ENCODE measurements at places on chromosomes 7 and 10.
A peak's percentile ranks its signal among the peaks of the same experiment; 100 is the strongest.

- no peak for DNase-seq
Measured at GRCh38 chr7:33760834-33761233, 144.5 kb upstream of the BMPER start.

DNA sequence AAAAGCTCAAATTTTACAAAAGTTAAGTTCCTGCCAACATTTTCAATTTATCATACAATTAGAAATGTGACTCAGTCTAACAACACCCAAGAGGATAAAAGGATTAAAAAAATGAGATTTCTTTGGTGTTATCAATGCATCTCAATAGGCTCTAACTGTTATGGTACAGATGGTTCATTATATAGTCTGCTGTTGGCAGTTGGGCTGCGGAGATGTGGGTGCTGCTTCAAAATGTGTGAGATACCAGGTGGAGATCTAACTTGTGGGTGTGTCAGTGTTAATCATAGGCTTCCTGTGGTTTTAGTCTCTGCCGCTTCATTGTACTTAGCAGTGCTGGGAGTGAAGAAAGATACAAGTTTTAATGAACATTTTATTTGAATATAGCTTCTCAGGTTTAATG is 231.2 kb downstream of the EXOC4 start:
- DNase-seq = no peak

GRCh38 chr10:103789771-103790201 is 65.6 kb downstream of the SH3PXD2A start:
- peak; percentile 50 for DNase-seq

GRCh38 chr10:120098232-120098930 is 205.9 kb downstream of the SEC23IP start:
- no peak for DNase-seq

DNA sequence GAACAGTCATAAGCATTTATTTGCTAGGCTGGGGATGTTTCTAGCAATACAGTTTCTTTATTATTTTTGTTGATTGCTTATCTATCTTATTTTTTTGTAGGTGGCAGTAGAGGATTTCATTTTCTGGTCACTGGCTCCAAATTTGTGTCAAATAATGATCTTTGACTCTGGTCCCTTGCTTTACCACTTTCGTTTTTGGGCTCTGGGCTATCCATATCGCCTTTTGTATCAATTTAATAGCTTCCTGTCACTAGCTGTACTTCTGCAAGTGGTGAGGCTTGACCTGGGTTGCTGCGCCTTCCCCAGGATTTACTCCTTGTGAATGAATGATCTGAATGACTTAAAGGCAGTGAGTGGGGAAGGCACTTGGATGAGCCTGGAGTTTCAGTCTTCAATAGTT is 48.4 kb downstream of the MDFIC start:
- no peak for DNase-seq

DNA sequence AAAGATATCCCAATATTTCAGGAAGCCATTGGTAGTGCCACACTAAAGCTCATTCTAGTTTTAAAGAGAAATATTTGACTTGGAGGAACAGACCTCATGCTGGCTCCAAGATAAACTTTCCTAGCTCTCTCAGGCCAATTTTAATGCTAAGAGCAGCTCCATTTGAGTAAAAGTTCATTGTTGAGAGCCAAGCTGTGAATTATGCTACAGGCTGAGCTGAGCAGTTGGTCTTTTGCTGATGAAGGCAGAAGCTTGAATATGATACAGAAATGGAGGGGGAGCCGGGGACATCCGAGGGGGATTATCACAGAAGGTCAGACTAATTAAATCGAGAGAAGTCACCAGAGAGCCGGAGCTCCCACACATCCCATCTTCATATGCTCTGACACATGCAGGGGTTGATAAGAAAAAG is 175.7 kb upstream of the AUTS2 start:
- DNase-seq = no peak

DNA sequence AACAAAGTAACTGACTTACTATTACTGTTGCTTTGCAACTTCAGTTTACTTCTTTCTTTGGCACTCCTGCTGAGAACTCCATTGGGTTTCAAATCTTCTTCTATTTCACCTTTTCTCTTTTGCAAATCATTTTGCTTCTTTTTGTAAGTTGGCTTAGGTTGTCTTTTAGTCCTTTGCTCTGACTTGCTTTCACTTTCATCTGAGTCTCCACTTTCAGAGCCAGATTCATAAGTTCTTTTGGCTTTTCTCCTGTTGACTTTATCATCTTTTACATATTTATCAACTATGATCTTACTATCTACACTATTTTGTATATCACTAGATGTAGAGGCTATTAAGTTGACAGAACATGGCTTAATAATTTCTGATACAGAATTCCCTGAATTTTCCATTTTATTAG is 73.4 kb downstream of the NRBF2 start:
- DNase-seq = no peak

DNA sequence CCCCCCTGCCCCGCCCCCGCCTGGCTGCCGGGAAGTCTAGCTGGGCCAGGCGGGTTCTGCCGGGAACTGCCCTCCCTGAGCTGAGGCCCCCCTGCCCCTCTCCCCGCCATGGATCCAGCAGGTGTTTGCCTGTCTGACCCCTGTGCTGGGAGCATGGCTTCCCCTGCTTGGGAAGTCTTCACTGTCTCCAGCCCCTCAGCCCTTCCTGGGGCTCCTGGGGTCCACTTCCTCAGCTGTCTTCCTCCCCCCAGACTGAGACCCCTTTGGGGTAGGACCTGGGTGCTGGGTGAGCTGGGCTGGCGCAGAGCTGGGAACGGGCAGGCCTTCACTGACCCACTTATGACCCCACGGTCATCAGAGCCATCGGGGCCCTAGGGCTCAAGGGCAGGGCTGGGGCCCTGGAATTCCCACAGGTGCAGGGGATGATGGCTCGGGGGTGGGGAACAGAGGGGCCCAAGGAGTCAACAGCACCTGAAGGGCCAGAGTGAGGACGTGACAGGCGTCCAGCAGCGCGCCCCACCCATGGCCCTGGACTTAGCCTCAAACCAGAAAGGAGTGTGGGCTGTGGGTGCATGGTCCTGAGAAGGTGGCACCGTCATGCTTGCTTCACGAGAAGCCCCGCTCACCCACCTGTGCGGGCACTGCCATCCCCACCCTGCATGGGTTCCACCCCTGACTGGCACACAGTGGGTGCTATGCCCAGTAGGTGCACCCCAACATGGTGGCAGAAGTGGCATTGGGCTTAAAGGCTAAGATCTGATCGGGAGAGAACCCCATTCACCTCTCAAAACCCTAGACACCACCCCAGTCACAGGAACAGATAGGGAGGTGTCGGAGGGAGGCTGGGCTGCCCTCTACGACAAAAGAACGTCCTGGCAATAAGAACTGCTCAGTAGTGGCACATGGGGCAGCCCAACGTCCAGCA is 16.2 kb upstream of the TNRC18 start:
- DNase-seq = no peak

DNA sequence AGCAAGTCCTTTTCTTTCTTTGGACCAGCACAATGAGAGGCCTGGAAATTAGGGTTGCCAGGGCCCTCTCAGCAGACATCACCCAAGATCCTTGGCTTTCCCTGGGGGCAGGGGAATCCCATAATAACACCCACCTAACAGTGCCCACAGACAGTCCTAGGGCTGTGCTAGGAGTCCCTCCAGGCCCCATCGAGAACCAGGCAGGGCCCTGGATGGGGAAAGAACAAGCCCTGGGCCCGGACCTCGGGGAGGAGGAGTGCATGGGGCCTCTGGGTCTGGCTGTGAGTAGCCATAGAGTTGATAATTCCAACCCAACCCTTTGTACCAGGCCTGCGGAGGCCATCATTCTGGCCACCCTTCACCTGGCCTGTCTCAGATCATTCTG is 201.2 kb upstream of the ZMIZ1 start:
- DNase-seq = no peak

DNA sequence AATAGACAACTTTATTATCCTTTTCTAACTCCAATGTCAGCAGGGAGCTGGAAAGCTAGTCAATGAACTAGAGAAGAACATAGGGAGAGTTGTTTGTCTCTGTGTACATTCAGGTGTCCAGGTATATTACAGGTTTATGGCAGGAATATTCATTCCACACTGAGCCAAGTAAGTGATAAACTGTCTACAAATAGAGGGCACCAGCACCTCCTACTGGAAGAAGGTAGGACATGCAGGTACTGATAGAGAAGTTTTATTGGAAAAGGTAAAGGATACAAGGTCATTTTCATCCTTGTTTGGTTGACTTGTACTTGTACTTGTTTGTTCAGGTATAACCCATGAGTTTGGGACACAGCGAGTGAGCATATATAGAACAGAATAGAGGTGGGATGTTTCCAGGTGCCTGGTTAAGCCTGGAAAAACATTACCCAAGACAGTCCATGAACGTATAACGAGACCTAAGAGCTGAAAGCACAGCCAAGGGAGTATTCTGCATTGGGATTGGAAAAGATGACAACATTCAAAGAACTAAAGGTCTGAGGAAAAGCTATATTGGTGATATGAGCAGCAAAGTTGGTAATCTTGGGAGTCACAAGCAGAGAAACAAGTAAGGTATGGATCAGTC is 61.4 kb upstream of the PPP1R3C start:
- peak; percentile 56 for DNase-seq

- no peak for DNase-seq
Measured at GRCh38 chr10:99921948-99922347, 87.8 kb downstream of the DNMBP start.

GRCh38 chr7:130095812-130096211 is 25.5 kb downstream of the KLHDC10 start:
- no peak for DNase-seq

DNA sequence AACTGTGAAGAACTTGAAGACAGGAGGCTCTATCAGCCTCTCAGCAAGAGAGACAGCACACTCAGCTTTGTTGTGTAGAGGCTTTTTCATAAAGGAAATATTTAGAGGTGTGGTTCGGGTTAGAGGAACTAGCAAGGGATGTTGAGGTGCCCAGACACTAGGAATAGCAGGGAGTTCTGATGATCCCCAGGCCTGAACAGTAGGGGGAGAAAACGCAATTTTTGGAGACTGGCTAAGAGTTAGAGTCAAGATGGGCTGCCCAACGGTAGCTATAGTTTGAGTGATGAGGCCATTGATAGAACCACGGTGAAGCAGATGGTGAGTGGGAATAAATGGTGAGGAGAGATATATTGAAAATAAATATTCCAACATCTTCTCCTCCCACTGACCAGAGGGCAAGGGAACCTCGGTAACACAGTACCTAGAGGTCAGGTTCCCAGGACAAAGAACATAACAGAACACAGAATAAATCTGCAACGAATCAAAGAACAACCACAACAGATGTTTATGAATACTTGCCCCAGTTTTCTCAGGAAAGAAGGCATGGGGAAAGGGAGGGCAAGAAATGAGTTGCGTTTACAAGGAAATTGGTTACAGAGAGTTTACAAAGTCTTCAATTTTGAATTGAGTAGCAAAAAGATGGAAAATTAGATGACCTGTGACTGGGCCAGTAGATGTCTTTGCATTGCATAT is 24.2 kb upstream of the BPGM start:
- no peak for DNase-seq

GRCh38 chr10:110610308-110610774 is 33.8 kb upstream of the RBM20 start:
- DNase-seq = peak; percentile 46

DNA sequence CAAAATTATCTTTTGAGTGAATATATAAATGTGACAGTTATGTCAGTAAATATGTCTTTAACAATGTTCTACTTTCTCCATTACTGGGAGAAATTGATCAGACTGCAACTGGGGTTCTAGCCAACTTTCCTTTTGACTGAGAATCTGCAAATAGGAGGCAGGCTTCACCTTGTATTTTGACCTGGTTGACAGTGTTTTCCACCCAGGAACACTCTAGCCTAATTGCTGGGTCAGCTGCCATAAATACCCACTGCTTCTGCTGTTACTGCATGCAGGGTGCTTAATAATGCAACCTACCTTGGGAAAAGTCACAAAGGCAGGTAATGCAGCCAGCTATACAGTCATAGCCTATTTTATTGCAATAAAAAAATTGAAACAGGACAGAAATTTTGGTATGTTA is 319.0 kb downstream of the DGKB start:
- DNase-seq = no peak

GRCh38 chr10:61465901-61466632 is 12.9 kb upstream of the TMEM26 start:
- no peak for DNase-seq

DNA sequence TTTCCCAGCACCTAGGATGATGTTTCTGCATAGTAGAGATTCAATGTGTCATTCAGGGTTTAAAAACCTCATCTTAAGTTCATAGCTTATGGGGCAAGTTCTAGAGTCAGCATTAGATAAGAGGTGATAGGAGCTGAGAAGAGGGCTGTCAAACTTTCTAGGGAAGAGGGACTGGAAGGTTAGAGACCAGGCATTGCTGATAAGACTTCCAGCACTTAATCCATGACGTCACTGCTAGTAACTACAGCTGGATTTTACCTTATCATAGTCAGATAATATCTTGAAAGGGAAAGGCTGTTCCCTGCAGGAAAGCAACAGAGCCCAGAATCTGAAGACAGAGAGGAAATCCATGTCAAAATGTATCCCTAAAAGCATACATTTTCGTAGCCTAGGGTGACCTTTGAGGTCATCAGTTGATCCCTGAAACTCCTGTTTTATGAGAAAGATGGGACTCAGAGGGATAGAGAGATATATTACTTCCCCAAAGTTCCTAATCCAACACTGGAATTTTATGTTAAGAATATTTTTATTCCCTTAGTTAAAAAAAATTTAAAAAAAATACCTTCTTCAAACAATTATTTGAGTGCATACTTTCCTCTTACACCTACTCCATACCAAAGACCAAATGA is 3.3 kb upstream of the CPED1 start:
- DNase-seq = no peak

DNA sequence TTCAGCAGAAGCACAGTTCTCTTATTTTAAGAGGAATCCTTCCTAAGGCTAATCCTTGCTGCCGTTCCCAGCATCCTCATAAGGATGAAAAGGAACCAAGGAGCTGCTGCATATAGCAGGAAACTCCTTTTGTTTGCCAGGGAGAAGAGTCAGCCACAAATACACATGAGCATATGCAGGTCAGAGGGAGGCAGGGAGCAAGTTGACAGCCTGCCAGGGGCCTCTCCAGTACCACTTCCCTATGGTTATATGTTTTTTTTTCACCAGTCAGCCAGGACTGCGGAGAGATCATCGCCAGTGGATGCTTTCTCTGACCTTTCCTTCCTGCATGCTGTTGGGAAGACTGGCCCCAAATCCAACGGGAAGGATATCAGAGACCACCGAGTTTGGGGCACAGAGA is 39.8 kb downstream of the SLC35B4 start:
- DNase-seq = no peak

DNA sequence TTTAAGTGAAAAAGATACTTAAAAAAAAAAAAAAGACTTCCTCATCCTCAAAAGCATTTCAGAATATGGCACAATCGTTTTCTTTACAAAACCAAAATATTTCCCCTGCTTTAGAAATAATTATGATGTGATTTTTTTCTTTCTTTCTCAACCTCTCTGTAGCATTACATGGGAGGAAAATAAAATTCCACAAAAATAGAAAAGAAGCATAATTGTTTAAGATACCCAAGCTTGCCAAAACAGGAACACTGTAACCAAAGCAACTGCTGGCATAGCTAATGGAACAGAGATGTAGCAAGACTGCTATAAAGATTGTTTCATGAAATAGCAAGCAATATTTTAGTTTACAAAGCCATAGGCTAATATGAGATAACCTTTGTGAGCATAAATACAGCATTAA is 75.6 kb upstream of the GPR22 start:
- DNase-seq = no peak

GRCh38 chr10:124657806-124658205 is 86.4 kb downstream of the FAM53B start:
- peak; percentile 56 for DNase-seq

Data from body of pancreas (tissue), 4 donors.